ENCODE measurements at places on chromosomes 7 and 10. TPM values are rescaled to one million over a fixed set of nuclear protein-coding genes. Genes with fewer than 3 reads are reported as not detected.
A peak's percentile ranks its signal among the peaks of the same experiment; 100 is the strongest.

DNA sequence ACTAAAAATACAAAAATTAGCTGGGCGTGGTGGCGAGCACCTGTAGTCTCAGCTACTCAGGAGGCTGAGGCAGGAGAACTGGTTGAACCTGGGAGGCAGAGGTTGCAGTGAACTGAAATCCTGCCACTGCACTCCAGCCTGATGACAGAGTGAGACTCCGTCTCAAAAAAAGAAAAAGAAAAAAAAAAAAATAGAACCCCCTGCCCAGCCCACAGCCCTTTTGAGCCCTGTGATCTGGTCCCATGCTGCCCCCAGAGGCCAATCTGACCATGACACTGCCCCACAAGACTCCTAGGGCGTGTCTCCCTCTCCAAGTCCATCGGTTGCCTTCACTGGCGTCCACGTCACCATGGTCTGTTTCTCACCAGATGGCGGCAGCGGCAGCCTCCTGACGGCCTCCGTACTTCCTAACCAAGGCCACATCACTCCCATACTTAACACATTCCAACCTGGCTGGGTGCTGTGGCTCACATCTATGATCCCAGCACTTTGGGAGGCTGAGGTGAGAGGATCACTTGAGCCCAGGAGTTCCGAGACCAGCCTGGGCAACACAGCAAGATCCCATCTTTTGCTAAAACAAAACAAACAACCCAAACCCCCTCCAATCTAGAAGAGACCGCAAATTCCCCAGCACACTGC is 18.0 kb downstream of the STX1A start:
- no peak for DNase-seq
- peaks cover 30% of the 10 kb centered on the region for H3K36me3 ChIP-seq
- H3K27me3 ChIP-seq = no peaks in the 10 kb centered on the region
- peak overlapping the region; percentile 28 for H3K4me3 ChIP-seq
- peak overlapping the region; percentile 83 for H3K27ac ChIP-seq

OR2A12 gene
- total RNA-seq = not detected

SPDYE9 gene
- not detected for total RNA-seq

GRCh38 chr7:7848246-7848645 is 120.3 kb upstream of the GLCCI1 start:
- peaks cover 38% of the 10 kb centered on the region for H3K4me1 ChIP-seq
- peak overlapping the region; percentile 26 for H3K4me3 ChIP-seq

- no peak overlapping the region for H3K27ac ChIP-seq
- no peaks in the 10 kb centered on the region for H3K27me3 ChIP-seq
- H3K4me3 ChIP-seq = no peak overlapping the region
- H3K4me1 ChIP-seq = no peaks in the 10 kb centered on the region
- DNase-seq = no peak
Measured at GRCh38 chr10:81570878-81571794, 303.9 kb upstream of the NRG3 start.

DNA sequence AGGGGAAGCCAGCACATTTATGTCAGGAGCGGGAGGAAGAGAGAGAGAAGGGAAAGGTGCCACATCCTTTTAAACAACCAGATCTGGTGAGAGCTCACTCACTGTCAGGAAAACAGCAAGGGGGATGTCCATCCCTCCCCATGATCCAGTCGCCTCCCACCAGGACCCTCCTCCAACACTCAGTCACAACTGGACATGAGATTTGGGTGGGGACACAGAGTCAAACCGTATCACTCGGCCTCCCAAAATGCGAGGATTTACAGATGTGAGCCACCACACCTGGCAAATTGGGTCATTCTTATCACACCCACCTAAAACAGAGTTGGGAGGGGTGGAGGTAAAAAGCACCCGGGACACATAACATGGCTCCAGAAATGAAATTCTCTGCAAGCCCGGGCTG is 41.0 kb downstream of the CARD11 start:
- H3K27me3 ChIP-seq = no peaks in the 10 kb centered on the region
- H3K4me3 ChIP-seq = no peak overlapping the region
- DNase-seq = no peak

- no peaks in the 10 kb centered on the region for H3K27me3 ChIP-seq
- H3K27ac ChIP-seq = no peak overlapping the region
- DNase-seq = no peak
- H3K4me1 ChIP-seq = peaks cover 14% of the 10 kb centered on the region
- no peaks in the 10 kb centered on the region for H3K36me3 ChIP-seq
- no peak overlapping the region for H3K4me3 ChIP-seq
Measured at GRCh38 chr7:142859829-142860228, 5.0 kb downstream of the EPHB6 start.

DNA sequence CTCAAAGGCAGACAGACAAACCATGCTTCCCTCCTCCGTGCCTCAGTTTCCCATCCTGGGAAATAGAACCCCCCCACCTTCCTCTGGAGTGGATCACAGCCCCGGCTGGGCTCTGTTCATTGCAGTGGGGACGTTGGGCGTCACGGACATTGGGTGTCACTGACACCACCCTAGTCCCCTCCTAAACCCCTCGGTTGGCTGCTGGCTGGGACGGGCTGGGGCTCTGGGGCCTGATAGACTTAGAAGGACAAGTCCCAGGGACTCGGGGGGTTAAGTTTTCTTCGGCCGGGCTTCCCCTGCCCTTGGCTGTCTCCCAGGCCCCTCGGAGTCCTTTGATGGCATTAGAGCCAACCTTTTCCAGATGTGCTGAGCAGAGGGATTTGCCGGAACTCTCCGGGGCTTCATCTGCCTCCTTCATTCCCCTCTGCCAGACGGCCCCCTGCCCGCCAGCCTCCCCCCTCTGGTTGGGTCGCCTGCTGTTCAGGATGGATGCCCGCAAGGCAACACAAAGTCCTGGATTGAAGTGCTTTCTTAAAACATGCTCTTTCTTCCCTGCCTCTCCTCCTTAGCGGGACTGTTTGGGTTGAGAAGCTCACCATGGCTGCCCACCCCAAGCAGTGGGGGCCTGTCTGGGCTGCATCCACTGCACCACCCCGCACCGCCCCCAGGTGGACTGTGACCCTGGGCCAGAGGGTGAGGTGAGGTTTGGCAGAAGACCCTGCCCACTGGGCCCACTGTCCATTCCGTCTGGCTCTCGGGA is 73.0 kb downstream of the COL26A1 start:
- H3K27ac ChIP-seq = no peak overlapping the region
- no peaks in the 10 kb centered on the region for H3K36me3 ChIP-seq
- peaks cover 42% of the 10 kb centered on the region for H3K27me3 ChIP-seq
- H3K4me1 ChIP-seq = no peaks in the 10 kb centered on the region
- DNase-seq = no peak

GRCh38 chr7:68015122-68015977 is 1018.7 kb downstream of the TYW1 start:
- DNase-seq = no peak
- H3K4me3 ChIP-seq = no peak overlapping the region
- H3K4me1 ChIP-seq = no peaks in the 10 kb centered on the region
- no peaks in the 10 kb centered on the region for H3K27me3 ChIP-seq

DNA sequence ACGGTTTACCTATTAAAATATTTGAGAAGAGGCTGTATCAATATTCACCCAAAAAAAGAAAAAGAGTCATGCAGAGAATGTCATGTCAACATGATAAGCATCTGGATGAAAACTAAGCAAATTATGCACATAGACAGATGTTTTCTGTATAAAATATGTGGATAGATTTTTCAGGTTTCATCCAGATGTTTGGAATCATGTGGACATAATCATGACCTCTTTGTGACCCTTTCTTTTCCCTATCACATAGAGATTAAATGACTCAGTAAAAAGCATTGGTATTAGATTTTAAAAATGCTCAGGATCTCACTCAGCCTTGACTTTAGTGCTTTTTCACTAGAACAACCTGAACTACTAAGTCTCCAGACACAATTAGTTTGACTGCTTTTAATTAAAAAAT is 90.0 kb downstream of the FOXP2 start:
- H3K27ac ChIP-seq = no peak overlapping the region
- no peaks in the 10 kb centered on the region for H3K36me3 ChIP-seq
- no peak overlapping the region for H3K4me3 ChIP-seq
- H3K27me3 ChIP-seq = no peaks in the 10 kb centered on the region

DNA sequence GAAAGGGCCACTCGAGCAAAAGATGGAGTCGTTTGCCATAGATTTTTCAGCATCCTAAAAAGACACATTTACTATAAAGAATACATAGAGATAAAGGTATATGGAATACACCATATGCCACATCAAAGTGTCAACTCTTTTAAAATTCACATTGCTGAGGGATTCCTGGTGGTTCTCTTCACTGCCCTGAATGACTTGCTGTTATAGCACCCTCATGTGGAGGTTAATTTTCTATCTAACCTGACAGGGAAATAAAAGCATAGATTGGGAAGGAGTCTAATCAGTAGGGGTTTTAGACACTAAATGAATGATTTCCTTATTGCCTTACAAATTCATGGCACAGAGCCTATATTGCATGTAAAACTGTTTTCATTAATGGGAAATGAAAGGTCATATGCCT is 25.9 kb downstream of the DNAH11 start:
- no peaks in the 10 kb centered on the region for H3K27me3 ChIP-seq
- no peaks in the 10 kb centered on the region for H3K36me3 ChIP-seq
- no peaks in the 10 kb centered on the region for H3K4me1 ChIP-seq
- no peak overlapping the region for H3K27ac ChIP-seq
- H3K4me3 ChIP-seq = no peak overlapping the region
- no peak for DNase-seq

DNA sequence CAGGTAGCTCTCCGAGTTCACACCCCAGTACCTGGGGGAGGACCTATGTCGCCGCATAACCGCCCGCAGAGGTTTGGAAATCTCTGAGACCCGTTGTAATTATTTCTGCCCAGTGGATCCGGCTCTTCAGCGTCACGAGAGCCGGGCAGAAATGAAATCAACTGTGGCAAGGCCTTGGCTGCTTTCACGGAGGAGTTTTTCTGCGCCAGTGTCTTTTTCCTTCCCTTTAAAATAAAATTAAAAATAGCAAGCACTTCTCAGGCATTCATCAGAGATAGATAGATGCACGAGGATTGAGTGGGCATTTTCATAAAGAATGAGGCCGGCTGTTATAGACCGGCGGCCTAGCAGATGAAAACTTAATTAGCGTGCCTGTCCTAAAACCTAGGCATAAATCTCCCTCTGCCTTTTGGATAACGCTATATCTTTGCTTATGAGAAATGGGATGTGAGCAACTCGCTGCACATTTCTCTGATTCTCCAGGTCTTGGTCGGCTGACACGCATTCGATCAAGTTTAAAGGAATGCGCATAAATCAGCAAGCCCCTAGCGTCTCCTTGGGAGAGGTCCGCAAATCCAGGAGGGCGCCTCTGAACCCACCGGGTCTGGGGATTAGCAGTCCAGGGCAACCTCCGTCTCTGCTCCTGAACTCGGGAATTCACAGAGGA is 6.4 kb downstream of the HOXA13 start:
- peaks cover 5% of the 10 kb centered on the region for H3K36me3 ChIP-seq
- peaks cover 79% of the 10 kb centered on the region for H3K27me3 ChIP-seq
- H3K4me1 ChIP-seq = peaks cover 38% of the 10 kb centered on the region

GRCh38 chr10:104935656-104936055 is 294.6 kb downstream of the SORCS3 start:
- peak overlapping the region; percentile 61 for H3K4me3 ChIP-seq
- no peaks in the 10 kb centered on the region for H3K36me3 ChIP-seq
- peaks cover 32% of the 10 kb centered on the region for H3K4me1 ChIP-seq
- DNase-seq = no peak
- H3K27me3 ChIP-seq = peaks cover 3% of the 10 kb centered on the region

- H3K4me1 ChIP-seq = no peaks in the 10 kb centered on the region
- DNase-seq = no peak
- no peak overlapping the region for H3K27ac ChIP-seq
- no peaks in the 10 kb centered on the region for H3K36me3 ChIP-seq
- peaks cover 2% of the 10 kb centered on the region for H3K27me3 ChIP-seq
- no peak overlapping the region for H3K4me3 ChIP-seq
Measured at GRCh38 chr7:91357379-91357778, 93.1 kb downstream of the FZD1 start.

DNA sequence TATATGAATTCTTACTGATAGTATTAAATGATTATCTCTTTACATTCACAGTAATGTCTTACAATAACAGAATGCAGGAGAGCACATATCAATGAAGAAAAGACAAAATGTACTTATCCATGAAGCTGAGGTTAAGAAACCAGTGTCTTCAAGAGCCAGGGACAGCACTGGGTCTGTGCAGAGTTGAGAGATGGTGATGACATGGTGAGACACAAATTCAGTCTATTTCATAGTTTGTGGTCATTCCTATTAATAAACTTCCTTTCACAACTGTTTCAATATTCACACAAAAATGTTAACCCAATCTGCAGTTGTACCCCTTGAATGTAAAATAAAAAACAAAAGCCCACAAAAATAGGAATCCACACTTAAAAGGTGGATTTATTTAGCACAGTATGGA is 5.3 kb upstream of the MAGI2 start:
- H3K4me1 ChIP-seq = peaks cover 4% of the 10 kb centered on the region
- H3K27me3 ChIP-seq = peaks cover 12% of the 10 kb centered on the region
- no peak overlapping the region for H3K27ac ChIP-seq
- no peaks in the 10 kb centered on the region for H3K36me3 ChIP-seq
- DNase-seq = no peak

- peak; percentile 64 for DNase-seq
- no peaks in the 10 kb centered on the region for H3K36me3 ChIP-seq
- H3K27ac ChIP-seq = peak overlapping the region; percentile 92
- H3K27me3 ChIP-seq = no peaks in the 10 kb centered on the region
- peaks cover 74% of the 10 kb centered on the region for H3K4me1 ChIP-seq
Measured at GRCh38 chr10:72260976-72261783, 12.5 kb upstream of the DDIT4 start.

- H3K27me3 ChIP-seq = no peaks in the 10 kb centered on the region
- DNase-seq = no peak
- H3K4me1 ChIP-seq = peaks cover 6% of the 10 kb centered on the region
- H3K36me3 ChIP-seq = no peaks in the 10 kb centered on the region
- no peak overlapping the region for H3K27ac ChIP-seq
Measured at GRCh38 chr10:43198682-43199005, 60.4 kb downstream of the CSGALNACT2 start.

GRCh38 chr7:143487566-143487965 is 9.9 kb downstream of the TAS2R41 start:
- H3K27me3 ChIP-seq = no peaks in the 10 kb centered on the region
- H3K36me3 ChIP-seq = peaks cover 18% of the 10 kb centered on the region
- peaks cover 6% of the 10 kb centered on the region for H3K4me1 ChIP-seq
- H3K27ac ChIP-seq = no peak overlapping the region
- H3K4me3 ChIP-seq = no peak overlapping the region

DNA sequence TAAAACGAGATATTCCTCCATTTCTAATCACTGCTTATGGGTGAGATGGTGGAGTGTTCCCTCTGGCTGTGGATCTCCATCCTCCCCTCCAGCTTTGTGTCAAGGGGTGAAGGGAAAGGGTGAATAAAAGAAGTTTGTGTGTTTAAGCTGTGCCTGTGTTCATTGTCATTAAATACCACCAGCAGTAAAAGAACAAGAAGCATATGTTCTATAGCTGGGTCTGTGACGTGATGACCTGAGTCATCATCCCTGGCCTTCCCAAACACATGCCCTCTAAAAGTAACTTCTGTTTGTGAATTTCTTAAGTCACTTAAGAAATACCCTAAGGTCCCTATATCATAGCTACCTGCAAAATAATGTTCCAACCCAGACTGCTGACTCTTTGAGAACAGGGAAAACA is 104.9 kb downstream of the PPP1R17 start:
- H3K27me3 ChIP-seq = no peaks in the 10 kb centered on the region
- H3K36me3 ChIP-seq = no peaks in the 10 kb centered on the region
- no peak overlapping the region for H3K27ac ChIP-seq
- H3K4me1 ChIP-seq = no peaks in the 10 kb centered on the region
- no peak for DNase-seq
- no peak overlapping the region for H3K4me3 ChIP-seq

- no peak for DNase-seq
- peak overlapping the region; percentile 15 for H3K27ac ChIP-seq
- H3K4me1 ChIP-seq = peaks cover 53% of the 10 kb centered on the region
Measured at GRCh38 chr10:103895411-103896186, 22.4 kb downstream of the STN1 start.
